Left colon (tissue), 2 donors: ENCODE measurements at places on chromosomes 4 and X. TPM values are rescaled to one million over a fixed set of nuclear protein-coding genes. Genes with fewer than 3 reads are reported as not detected.

GRCh38 chr4:52684896-52685295, 25.8 kb upstream of the USP46 start:
- DNase-seq, result no peak

HAND2 gene
- total RNA-seq, result 18.9 TPM

F8A1 gene
- total RNA-seq, result 30.9 TPM

DNA sequence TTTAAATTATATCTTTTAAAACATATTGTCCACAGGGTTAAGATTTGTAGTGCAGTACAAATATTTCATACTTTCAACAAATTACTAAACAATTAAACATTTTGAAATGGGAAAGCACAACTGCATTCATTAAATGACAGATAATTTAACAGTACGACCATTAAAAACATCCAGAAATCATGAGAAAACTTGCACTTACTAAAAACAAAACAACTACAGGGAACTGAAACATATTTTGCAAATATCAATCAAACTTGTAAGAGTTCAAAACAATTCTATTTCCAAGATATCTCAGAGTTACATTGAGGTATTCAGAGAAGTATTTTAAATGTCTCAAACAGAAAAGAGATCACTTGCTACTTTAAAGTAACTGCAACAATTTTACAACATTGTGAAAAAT, 478.5 kb upstream of the PCDH10 start:
- no peak for DNase-seq

DNA sequence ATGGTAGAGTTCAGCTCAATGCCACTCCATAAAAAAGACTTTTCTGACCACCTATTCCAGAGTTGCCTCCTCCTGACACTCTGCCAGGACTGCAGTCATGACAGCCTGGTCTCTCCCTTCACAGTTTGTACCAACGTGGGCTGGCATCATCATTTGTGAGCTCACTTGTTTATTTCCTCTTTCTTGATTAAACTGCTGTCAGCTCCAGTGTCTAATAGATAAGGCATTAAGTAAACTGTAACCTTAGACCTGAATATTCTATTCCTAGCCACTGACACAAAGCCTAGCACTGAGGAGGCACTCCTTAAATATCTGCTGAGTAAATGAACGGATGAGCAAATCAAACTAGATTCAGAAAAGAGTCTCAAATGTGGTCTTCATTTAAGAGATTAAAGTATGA, 48.7 kb downstream of the DDX60 start:
- DNase-seq, result no peak

- DNase-seq, result no peak
Measured at GRCh38 chr4:152325831-152326230, 210.1 kb downstream of the FBXW7 start.

ARMCX4 gene
- 10.1 TPM for total RNA-seq

DNA sequence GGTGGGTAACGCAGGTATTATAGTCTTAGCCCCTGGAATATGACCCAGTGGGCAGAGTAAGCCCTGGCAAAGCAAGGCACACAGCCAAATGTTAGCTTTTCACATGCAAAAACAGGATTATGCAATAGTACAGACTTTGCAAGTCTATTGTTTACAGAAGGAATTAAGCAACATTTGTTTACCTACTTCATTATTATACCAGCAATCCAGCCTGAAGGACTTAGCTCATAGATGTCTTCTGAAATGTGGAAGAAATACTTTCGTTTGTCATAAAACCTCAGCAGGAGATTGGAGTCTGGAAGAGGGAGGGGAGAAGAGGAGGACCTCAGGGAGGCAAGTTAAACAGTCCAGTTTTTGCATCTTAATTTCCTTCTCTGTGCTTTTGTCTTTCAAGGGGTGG, 226.7 kb upstream of the CENPE start:
- no peak for DNase-seq

EDNRA gene
- 1.3 TPM for total RNA-seq

DNA sequence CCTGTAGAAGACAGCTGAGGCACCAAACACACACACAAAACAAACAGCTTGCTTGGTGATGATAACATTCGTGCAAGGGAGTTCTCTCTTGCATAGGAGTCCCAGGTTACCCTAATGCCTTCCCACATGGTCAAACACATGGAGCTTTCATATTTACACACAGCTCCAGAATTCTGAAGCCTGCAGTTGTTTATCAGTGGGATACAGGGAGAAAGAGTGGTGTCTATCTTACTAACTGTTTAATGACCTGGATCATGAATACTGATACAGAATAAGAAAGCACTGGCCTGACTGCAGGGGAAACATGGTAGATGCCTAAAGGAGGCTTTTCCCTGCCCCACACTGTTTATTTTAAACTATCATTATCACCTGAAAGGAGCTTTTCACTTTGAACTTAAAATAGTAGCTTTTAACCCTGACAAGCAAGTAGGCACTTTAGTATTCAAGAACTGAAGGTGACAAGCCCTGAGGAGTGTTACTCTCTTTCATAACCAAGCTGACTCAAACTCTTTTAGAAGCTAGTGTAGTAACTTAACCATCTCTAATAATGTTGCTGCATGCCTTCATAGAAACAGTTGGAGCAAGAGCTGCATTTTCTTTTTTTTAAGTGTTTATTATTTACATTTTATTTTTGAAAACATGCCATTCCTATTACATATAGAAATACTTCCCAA, 15.6 kb downstream of the TET2 start:
- no peak for DNase-seq

- no peak for DNase-seq
Measured at GRCh38 chrX:106730401-106730800, 3.9 kb downstream of the RNF128 start.

DNA sequence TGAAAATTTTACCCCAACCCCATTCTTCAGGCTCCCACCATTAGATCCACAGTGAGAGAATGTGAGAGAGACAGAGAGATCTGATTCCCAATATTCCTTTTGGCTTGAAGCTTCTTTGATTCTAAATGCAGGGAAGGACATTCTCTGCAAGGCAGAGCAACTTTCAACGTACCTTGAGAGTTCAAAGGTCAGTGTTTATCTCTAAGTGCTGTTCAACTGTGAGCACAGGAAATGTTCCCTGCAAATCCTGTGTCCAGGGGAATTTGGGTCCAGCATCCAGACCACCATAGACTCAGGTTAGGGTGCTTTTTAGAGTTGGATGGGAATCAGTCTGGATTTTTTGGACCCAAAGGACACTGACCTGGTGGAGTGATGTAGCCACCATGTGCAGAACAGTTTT, 97.4 kb downstream of the NHS start:
- DNase-seq, result no peak

- DNase-seq, result no peak
Measured at GRCh38 chrX:135591871-135592270, 71.4 kb downstream of the INTS6L start.

GRCh38 chr4:127631420-127631819, 1.3 kb upstream of the INTU start:
- no peak for DNase-seq

DNA sequence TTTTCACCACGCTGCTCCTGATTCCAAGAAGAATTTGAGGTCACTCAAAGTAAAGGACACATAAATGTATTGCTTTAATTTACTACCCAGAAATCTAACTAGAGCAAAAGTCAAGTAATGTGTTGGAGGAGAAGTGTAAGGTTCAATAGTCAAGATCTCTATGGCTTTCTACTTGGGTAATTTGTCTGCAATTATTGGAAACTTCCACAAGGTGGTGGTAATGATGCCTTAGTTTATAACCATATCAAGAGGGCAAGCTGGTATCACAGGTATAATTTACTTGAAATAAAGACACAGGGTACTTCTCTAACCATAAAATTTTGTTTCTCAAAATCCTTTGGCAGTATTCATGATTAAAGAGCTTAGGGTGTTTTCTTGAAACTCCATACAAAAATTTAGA, 10.2 kb upstream of the GRIA3 start:
- no peak for DNase-seq

TLR10 gene
- 0.21 TPM for total RNA-seq

- DNase-seq, result peak; percentile 72
Measured at GRCh38 chrX:13747836-13748235, 13.3 kb downstream of the OFD1 start.

GRCh38 chrX:150547375-150548115, 20.9 kb upstream of the MTM1 start:
- peak; percentile 59 for DNase-seq

ARHGAP4 gene
- 26.6 TPM for total RNA-seq

DNA sequence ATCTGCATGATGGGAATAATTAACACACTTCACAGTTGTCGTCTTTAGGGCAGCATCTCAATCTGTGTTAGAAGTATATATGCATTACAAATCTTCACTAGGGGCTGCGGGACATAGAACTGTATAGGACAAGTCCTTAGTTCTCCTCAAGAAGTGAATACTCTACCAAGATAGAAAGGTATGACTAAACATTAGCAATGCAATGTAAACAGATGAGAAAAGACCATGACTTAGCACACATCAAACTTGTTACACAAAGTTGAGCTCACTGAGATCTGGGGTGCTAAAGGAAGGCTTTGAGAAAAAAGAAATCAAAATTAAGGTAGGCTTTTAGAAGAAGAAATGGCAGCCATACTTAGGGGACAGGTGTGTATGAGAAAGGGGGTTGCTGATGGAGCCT, 182.1 kb upstream of the MAP3K15 start:
- no peak for DNase-seq

USP17L28 gene
- total RNA-seq, result not detected

PASD1 gene
- total RNA-seq, result not detected

VCX gene
- total RNA-seq, result not detected

DNA sequence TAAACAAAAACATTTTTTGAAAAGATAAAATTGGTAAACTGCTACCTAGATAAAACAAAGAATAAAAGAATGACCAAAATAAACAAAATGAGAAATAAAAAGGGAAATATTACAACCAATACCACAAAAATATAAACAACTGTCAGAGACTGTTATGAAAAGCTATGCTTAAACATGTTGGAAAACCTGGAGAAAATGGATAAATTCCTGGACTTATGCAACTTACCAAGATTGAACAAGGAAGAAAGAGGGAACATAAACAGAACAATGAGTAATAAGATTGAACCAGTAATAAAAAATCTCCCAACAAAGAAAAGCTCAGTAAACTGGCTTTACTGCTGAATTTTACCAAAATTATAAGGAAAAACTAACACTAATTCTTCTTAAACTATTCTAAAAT, 518.7 kb downstream of the GRXCR1 start:
- no peak for DNase-seq

KCNIP4 gene
- 1.1 TPM for total RNA-seq

- DNase-seq, result no peak
Measured at GRCh38 chr4:60757986-60758680, 442.0 kb upstream of the ADGRL3 start.

DNA sequence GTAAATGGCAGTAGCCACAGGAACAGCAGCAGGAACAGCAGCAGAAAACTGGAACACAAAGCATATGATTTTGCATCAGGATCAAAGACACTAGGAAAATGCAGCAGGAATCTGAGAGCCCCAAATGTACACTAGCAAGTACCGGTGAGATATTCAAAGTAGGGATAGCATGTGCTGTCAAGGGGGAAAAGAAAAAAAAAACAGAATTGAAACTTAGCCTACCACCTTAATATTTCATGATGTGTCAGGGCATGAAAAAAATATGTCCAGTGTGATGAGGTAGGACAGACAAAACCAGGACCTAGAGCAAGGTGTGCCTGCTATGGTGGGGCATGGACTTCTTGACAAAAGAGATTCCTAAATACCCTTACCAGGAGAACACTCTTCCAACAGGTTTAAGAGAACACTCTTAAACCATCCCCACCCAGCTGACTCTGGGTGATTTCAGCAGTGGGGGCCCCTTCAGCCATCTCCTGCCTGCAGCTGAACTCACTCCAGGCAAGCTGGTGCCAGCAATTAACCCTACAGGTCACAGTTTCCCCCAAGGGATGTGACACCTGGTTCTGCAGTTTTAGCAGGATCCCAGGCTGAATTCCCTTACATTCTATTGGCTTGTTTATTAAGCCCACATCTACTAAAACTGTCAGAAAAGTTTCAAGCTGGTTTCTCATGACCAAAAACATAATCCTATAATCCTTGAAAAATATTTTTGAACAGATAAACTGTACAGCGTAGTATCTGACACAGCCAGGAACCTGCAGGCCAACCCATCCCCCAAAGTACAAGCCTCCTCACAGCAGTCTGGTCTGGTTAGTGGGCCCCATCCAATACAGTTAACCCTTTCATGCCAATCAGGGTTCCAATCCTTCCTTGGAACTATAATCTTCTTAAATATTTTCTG, 62.9 kb upstream of the FMR1 start:
- no peak for DNase-seq

CDS1 gene
- 47.1 TPM for total RNA-seq

GRCh38 chr4:7207628-7208231, 15.4 kb downstream of the SORCS2 start:
- DNase-seq, result no peak

DNA sequence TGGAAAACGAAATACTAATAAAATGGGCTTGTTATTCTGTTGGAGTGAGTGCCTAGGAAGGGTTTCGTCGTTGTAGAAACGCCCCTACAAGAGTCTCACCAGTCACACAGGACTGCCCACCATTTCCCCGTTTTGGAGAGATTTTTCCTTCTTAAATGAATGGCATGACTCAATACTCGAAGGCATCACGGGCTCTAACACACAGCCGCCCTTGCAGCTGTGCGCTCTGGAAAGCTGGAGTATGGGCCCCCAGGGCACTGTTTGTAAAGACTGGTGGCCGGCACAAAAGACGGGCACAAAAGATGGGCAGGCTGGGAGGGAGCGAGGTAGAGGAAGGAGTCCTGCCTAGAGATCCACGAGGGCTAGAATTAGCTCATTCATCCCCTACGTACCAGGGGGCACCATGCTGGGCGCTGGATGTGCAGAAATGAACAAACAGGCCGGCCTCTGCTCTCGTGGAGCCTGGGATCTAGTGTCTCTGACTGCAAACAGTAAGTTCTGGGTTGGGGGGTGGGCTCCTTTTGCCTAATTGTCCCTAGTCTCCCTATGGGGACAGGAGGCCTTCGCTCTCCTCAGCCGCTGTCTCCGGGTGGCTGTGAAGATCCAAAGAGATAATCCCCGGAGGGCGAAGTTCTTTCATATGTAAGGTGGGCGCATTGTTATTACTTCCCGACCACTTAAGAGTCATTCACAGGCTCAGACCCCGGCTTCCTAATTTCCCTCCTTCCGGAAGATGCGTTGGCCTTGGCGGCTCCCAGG, 1.0 kb upstream of the SFRP2 start:
- DNase-seq, result no peak

DNA sequence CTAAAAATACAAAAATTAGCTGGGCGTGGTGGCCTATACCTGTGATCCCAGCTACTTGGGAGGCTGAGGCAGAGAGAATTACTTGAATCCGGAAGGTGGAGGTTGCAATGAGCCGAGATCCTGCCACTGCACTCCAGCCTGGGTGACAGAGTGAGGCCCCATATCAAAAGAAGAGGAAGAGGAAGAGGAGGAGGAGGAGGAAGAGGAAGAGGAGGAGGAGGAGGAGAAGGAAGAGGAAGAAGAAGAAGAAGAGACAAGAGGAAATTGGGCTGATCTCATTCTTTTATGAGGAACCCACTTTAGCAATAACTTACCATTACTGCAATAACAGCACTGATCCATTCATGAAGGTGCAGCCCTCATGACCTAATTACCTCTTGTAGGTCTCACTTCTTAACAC, 138.9 kb upstream of the GIMD1 start:
- no peak for DNase-seq

SMIM10 gene
- total RNA-seq, result 0.85 TPM

GRCh38 chr4:84221704-84222103, 277.4 kb downstream of the NKX6-1 start:
- DNase-seq, result no peak
